Kidney capillary endothelial cell (primary cell): ENCODE measurements at places on chromosomes 6 and 20.
A peak's percentile ranks its signal among the peaks of the same experiment; 100 is the strongest.

DNA sequence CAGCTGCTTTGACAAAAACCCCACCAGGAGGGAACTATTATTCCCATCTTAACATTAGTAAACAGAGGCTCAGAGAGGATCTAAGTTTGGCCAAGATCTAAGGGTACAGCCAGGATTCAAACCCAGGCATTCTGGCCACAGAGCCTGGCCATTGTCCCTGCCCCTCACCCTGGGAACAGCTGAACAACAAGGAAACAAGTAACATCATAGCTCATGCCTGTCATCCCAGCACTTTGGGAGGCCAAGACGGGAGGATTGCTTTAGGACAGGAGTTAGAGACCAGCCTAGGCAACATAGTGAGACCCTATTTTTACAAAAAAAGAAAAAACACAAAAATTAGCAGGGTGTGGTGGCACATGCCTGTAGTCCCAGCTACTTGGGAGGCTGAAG, 27.5 kb downstream of the TOX2 start:
- DNase-seq, result no peak

DNA sequence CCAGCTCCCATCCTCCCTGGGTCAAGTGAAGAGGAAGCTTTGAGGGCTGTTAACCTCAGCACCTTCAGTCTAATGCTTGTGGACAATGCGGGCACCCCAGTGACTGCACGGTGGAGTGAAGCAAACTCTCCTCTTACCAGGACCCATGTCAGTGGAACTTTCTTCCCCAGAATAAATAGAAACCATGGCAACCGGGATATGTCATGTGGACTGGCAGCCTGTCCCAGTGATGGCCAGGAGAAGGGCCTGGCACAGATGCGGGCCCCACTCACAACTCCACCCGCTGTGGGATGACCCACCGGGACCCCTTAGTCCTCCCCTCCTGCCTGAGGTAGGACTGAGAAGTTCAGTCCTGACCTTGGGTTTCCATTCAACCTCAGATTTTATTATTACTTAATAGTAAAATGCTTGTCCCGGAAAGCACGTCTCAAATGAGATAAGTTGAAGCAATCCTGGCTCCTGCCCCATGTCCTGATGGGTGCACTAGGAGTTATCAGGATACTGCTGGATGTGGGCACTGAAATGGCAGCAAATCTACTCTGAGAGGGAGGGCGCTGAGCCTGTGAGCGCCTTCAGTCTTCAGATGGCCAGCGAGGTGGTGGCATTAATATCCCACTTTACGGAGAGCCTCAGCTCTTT, 23.5 kb downstream of the TOX2 start:
- no peak for DNase-seq

DNA sequence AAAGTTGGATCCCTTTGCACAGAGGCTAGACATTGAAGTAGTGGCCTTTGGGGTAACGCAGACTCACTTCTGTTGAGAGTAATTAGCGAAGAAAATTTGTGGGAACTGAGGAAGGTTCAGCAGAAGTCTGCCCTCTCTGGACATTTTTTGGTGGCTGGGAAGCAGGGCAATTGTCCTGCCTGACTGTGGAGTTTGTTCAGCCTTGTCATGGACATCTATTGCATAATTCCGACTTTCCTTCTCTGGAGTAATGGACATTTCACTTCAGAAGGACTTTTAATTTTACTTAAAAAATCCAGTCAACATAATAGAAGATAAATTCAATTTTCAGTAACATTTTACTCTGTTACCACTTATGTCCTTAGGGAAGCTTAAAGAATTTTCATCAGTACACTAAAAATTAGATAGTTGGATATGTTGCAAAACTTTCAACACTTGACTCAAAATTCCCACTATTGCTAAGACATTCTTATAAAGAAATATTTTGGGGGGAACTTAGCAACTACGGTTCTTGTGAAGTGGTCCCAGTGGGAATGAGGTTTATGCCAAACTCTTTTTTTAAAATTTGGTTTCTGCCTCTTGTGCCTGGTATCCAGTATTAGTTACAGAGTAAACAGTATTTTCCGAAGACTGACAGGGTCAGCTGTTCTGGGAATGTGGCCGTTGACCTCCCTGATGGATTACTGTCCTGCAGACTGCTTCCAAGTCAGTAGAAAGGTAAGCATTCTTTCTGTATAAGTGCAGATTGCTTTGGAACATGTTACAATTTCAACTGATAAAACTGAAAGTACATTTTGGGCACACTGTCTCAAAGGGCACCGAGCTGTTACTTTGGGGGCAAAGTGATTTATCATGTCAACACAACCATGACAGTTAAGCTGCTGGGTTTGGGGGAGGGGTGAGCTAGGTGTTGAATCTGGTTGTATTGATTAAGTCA, 100.6 kb upstream of the MLIP start:
- DNase-seq, result no peak

GRCh38 chr6:7894262-7895124, 16.1 kb downstream of the TXNDC5 start:
- no peak for DNase-seq

- DNase-seq, result no peak
Measured at GRCh38 chr20:19807191-19807945, 49.3 kb downstream of the RIN2 start.

DNA sequence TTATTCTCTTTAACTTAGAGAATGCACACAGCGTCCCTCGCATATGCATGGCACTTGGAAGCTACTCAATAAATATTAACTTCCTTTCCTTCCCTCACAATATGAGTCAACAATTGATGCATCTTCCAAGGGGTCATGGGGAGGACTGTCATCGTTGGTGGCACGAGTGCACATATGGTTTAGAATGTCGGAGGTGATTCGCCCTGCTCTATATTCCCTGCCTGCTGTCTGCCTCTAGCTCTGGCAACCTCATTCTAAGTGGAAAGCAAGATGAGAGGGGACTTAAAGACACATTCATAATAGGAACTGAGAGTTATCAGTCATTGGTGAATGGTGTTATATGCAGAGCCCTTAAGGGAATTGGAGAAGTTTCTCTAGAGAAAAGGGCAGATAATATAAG, 44.6 kb downstream of the MAK start:
- DNase-seq, result no peak

DNA sequence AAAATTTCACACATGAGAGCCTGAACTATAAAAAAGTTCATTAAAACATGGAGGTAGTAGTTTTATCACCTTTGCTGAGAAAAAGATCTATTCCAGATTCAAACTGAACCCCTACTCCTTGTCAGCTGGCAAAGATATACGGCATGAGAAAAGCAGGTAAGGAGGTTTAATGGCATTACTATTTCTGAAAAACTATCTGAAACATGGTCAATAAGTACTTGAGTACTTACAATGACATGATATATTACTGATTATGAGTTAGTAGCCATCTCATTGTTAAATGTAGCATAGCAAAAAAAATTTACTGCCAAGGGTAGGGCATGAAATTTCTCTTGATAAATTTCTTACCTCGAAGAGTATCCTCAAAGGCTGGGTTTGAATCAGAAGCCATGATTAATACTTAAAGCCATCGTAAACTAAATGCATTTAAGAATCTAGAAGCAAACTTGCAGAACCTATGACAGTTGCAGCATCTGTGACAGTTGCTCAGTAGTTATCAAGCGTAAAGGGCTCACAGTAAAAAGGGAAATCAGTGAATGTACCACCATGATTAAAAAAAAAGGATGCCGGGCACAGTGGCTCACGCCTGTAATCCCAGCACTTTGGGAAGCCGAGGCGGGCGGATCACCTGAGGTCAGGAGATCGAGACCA, 8.7 kb downstream of the SLC17A5 start:
- DNase-seq, result no peak

DNA sequence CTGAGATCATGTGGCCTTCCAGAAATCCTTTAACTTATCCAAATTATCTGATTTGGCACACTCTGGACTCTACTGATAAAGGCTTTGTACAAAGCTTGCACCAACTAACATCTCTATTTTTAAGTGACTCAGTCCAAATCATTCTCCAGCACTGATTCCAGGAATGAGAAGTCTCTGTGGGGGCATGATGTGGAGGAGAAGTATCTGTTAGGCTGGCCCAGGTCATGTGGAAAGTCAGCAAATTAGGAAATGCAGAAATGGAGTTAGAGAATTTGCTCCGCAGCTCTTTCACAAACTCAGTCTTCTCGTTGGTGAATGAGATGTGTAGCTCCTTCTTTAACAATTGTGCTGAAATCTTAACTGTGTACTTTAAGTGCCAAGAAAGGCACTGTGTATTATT, 165.7 kb downstream of the ZNF217 start:
- no peak for DNase-seq

- DNase-seq, result no peak
Measured at GRCh38 chr6:108544606-108545005, 16.1 kb upstream of the FOXO3 start.

GRCh38 chr6:35181933-35182612, 31.7 kb upstream of the SCUBE3 start:
- peak; percentile 56 for DNase-seq

- no peak for DNase-seq
Measured at GRCh38 chr6:39224011-39224410, 5.3 kb downstream of the KCNK5 start.

GRCh38 chr6:10424040-10424439, 9.2 kb upstream of the TFAP2A start:
- DNase-seq, result no peak

DNA sequence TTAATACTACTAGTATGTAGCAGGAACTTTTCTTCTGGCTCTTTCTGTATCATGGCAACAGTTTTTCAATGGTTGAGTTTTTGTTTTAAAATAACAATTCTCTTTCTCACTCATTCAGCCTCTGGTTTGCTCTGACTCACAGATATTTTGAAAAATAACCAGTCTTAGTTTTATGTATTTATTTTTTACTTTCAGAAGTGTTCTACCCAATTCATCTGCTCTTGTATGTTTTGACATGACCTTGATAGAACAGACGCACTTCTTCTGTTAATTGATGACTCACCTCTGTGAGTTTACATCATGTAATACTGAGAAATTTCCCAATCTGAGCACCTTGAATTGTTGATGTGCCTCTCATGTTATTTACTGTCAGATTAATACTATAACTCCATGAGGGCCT, 178.9 kb downstream of the SASH1 start:
- DNase-seq, result no peak

DNA sequence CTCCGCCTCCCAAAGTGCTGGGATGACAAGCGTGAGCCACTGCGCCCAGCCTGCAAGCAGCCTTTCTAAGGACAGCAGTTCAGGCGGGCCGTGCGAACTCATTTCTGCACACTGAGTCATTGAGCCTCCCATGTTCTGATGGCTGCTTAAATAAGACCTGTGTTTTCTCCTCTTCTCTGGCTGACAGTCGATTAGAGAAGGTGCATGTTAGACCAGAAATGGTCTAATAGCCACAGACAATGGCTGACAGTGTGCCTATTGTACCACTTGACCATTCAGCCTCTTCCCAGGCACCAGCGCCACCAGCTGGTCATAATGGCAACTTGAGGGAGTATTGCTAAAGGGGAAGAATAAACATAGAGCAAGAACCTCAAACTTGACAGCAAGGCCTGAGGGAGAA, 6.2 kb downstream of the CST11 start:
- peak; percentile 41 for DNase-seq

DNA sequence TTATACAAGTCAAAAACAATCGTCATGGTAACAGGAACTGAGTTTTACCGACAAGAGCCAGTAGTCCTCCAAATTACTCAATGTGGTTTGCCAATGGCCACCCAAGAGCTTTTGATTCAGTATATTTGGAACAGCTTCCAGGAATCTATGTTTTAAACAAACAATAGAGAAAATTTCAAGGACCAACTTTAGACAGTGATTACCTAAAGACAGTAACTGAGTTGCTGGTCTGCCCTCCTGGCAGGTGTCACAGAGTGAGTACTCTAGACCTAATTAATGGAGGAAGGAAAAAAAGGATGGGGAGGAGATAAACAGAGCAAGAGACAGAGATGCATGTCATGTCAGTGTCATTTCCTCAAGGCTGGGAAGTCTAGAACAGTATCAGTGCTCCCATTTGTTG, 361.3 kb upstream of the BTBD3 start:
- no peak for DNase-seq

GRCh38 chr6:74091136-74091793, 395.3 kb downstream of the CD109 start:
- peak; percentile 58 for DNase-seq

DNA sequence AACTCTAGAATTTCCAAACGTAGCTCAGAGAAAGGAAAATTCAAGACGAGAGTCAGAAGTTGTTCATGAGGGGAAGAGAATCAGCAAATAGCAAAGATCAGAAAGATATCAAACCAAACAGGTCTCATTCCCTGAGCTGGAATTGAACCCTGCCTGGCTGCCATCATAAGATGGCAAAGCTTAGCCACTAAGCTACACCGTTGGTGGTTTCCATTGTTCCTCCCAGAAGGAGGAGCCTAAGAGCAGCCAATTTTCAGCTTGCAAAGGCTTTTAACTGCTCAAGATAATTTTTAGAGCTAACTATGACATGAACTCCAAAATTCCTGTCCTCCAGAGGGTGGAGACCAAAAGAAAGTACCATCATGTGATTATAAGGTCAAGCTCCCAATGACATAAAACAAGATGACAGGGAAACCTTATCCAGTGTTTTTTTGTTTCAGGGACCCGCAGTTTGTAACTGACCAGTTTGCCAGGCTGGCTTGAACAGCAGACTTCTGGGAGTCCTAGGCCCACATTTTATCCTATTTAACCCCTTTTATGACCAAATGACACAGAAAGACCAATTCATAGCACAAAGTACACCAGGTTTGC, 55.9 kb downstream of the COL11A2 start:
- no peak for DNase-seq

DNA sequence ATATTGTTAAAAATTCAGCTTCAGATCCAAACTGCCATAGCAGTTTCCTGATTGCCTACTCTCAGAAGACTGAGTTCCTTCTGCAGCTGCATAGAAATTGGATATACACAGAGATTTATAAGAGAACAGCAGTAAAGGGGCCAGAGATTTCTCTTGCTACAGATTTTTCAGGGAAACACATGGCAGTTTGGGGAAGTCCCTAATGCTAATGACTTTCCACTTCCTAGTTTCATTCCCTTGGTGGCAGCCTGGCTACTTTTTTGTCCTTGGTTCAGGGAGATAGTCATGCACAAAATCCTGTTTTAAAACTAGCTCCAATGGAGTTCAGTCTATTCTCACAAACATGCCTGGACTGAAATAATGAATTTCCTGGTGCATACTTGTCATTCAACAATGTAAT, 125.3 kb upstream of the PLCB4 start:
- no peak for DNase-seq

DNA sequence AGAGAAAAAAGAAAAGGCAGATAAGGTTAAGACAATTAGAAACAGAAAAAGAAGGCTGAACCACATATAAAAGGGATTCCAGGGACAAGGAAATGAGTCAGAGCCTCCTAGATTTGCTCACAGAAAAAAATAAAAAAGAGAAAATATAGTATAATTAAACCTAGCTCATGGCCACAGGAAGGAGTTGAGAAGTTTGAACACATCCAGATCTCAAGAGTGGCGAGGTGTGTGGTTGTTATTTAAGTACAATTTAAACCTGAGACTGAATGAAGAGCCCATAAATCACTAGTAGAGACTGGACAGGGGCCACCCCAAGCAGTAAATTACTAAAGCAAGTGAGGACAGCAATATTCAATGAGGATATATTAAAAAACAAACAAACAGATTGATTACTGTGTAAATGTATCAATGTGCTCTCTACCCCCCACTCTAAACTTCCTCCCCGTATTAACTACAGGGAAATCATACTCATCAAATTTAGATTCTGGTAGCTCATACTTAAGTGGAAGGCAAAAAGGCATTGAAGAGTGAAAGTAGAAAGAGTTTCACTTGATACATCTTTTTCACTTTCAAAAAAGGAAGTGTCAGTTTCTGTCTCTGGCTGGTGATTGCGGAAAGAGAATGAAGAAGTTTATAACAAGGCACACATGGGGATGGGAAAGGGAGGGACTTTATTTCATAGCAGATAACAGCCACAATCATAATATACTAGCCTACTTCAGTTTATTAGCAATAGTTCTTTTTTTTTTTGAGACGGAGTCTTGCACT, 49.3 kb upstream of the SCAF8 start:
- peak; percentile 69 for DNase-seq
